ENCODE measurements at places on chromosomes 16 and 17.
A peak's percentile ranks its signal among the peaks of the same experiment; 100 is the strongest.

- DNase-seq: peak; percentile 71
Observed at GRCh38 chr17:73595479-73595878, 48.8 kb downstream of the SDK2 start.

- no peak for DNase-seq
Observed at GRCh38 chr16:11759163-11759834, 16.6 kb upstream of the TXNDC11 start.

- no peak for DNase-seq
Observed at GRCh38 chr17:17445925-17446665, 30.7 kb upstream of the MED9 start.

DNA sequence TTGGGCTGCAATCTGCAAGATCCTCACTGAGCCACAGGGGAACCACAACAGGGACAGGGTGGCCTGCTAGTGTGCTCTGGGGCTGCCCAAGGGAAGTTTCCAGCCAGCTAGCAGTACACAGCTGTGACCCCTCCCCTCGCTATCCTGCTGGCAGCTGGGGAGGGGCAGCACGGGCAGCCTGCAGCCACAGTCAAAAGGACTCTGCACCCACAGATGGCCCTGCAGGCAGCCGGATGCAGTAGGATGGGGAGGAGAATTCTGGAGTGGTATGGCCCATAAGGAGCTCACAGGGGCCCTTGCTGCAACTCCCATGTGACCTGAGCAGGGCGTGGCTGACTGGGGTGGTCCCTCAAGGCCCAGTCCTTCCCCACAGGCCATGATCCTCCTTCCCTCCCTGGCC, 74.3 kb downstream of the PLD6 start:
- DNase-seq: no peak

- peak; percentile 64 for DNase-seq
Observed at GRCh38 chr17:68197997-68198930, 49.6 kb upstream of the AMZ2 start.

DNA sequence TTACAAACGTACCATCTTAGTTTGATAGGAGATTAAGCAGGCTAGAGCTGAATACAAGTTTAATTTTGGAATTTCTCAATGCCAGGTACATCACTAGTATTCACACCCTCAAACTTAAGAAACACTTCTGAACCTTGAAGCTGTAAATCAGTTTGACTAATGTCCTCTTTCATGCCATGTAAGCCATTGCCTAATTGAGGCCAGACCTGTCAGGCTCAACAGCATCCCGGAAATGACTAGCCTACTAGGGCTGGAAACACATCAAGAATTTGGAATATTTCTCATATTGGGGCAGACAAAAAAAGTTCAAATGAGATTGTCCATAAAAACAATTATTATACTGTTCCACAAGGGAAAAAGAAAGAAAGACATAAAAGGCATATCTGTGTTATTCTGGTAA, 1.7 kb downstream of the USP32 start:
- no peak for DNase-seq

- no peak for DNase-seq
Observed at GRCh38 chr16:80008857-80009256, 408.3 kb upstream of the MAF start.
